ENCODE measurements at places on chromosomes 1 and 21.
A peak's percentile ranks its signal among the peaks of the same experiment; 100 is the strongest.

GRCh38 chr1:201739492-201740085 lies 89.4 kb upstream of the IPO9 start:
- no peak for DNase-seq

DNA sequence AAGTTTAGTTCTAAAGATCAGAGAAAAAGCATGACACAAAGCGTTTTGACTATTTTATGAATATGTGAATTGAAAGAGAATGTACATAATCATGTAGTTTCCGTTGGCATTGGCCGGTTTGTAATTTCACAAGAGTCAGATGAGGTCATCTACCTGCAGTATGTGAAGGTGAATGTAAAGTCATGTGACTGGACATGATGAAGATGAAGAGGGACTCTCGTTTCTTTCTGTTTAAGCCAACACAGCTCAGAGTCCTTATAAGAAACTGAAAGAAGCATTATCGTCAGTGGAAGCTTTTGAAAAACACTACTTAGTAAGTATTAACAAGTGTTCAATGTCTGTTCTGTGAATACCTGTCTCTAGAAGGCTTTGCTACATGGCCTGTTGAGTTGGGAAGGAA lies 30.9 kb upstream of the PWP2 start:
- no peak for DNase-seq

DNA sequence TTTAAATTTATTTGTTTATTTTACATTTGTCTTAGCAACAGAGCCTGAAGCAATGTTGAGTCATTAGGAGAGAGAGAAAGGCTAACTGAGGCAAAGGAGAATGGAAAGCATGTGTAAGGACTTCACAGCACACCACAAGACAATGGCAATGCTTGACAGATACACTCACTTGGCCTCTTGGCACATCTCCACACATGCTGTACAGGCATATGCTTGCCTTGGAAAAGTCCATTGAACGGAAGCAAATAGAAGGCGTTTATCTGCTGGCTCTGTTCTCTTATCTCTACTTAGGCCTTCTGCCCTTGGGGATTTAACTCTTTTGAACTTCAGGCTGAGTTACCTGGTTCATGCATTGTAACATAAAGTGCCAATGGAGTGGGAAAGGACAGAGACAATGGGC lies 262.2 kb upstream of the POU3F1 start:
- DNase-seq = no peak

GRCh38 chr1:60662486-60663044 lies 419.8 kb upstream of the NFIA start:
- no peak for DNase-seq

GRCh38 chr1:203127666-203128430 lies at the start of gene ADORA1:
Gene ADORA1, plus strand, starts transcription at chr1:203127726. Its CDS starts 1,116 bp downstream, at chr1:203128842.
- DNase-seq = no peak

- no peak for DNase-seq
Observed at GRCh38 chr1:206705191-206705590, 20.5 kb downstream of the MAPKAPK2 start.

GRCh38 chr21:41675574-41675973 lies 91.3 kb downstream of the RIPK4 start:
- DNase-seq = no peak

DNA sequence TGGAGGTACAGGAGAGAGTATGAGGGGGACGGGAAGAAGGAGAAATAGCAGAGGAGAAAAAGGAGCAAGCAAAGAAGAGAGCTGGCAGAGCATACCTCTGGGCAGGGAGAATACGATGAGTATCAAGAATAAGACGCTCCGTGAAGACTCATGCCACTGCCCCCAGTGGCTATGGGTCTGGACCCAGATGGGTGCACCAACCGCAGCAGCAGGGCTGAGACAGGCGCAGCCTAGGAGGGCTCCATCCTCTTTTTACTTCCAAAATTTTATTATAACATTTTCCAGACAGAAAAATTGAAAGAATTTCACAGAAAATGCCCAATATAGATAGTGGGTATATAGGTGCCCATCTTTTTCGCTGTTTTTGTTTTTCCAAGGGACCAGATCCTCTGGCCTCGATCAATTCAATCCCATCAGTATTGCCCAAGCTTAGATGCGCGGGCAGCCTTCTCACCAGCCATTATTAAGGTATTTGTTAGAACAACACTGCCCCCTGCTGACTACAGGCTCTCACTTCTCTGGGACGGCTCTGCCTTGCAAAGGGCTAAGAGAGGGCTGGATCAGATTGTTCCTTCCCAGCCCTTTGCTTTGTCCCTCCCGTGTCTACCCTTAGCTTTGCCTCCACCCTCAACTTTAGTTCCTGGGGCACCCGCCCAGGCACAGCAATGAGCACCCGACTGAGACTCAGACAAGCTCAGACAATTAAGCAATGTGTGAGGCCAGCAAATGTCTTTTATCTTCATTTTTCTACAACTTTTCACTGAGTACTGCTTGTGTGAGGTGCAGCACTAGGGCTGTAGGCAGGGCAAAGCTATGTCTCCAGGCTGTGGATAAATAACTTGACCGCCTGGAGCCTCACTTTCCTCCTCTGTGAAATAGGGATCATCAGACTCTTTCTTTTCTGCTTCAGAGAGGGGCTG lies 17.5 kb upstream of the CAMK1G start:
- no peak for DNase-seq

GRCh38 chr1:159598196-159598595 lies 10.6 kb downstream of the APCS start:
- DNase-seq = peak; percentile 99

- no peak for DNase-seq
Observed at GRCh38 chr1:183237046-183237445, 51.0 kb downstream of the LAMC2 start.

DNA sequence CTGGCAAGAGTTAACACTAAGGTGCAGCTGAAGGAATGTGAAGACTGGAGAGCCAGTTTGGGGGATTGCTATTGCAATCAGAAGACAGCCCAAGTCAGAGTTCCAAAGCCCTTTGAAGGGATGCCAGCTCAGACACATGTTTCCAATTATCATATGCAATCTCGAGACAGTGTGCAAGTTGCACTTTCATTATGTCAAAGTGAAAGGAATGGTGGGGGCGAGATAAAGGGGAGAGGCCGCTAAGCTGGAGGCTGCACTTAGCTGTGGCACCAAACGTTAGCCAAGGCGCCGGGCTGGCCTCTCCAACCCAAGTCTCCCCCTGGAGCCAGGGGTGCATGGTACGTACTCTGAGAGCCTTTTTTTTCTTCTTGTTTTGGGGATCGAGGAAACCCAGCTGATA lies 58.0 kb downstream of the NGF start:
- DNase-seq = no peak

GRCh38 chr21:46424621-46425020 lies 34.1 kb upstream of the DIP2A start:
- no peak for DNase-seq

GRCh38 chr21:33950431-33951079 lies 35.0 kb upstream of the ATP5PO start:
- no peak for DNase-seq

DNA sequence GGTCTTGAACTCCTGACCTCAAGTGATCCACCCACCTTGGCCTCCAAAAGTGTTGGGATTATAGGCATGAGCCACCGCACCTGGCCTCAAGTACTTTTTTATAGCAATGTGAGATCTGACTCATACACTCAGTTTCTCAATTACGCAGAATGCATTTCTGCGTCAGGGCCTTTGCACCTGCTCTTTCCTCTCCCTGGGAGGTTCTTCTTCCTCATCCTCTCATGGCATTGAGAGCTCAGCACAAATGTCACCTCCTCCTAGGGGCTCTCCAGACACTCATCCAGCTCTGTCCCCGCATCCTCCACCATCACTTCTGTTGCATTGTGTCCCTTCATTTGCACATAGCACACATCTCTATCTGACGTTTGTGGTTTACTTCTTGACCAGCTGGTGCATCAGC lies 418.8 kb downstream of the PTPRU start:
- no peak for DNase-seq

- peak; percentile 74 for DNase-seq
Observed at GRCh38 chr1:201955009-201955728, at the start of gene TIMM17A. Gene TIMM17A, plus strand, starts transcription at chr1:201955503. Its CDS starts 24 bp downstream, at chr1:201955527.

- no peak for DNase-seq
Observed at GRCh38 chr1:203926025-203926540, 64.7 kb downstream of the SNRPE start.

GRCh38 chr1:235307158-235308124 lies 20.5 kb downstream of the ARID4B start:
- no peak for DNase-seq

DNA sequence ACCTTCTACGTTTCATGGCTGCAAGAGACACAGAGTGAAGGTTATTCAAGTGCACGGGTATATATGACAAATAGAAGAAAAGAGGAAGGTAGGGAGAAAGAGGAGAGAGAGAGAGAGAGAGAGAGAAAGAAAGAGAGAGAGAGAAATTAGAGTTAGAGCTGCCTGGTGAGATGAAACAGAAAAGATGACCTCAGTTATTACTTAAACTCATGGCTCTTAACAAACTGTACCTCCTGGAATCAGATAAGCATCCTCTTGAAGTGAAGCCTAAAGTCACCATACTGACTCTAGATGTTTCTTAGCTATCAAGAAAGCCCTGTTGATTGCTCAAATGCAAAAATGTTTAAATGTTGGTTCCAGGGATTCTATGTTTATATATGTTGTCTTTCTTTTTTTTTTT lies 597.7 kb upstream of the ZP4 start:
- no peak for DNase-seq

GRCh38 chr1:228068359-228068758 lies 14.1 kb upstream of the ARF1 start:
- no peak for DNase-seq

GRCh38 chr1:11078631-11079030 lies 18.8 kb upstream of the SRM start:
- DNase-seq = no peak

GRCh38 chr1:41041614-41042270 lies 20.2 kb upstream of the SLFNL1 start:
- DNase-seq = peak; percentile 30

DNA sequence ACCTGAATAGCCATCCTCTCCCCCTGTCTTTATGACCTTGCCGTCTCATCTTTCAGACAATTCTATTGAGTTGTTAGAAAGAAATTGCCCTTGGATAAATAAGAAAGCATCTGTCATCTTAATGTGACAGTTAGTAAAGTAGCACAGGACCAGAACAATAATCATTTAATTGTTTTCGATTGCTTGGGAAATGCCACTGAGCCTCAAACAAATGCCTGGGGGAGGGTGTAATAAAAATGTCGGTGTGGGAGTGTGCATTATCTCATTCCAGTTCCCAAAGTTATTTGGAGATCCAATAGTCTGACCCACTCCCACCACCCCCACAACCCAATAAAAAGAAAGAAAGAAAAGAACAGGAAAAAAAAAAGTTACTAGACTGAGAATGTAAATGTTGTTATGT lies 509.3 kb upstream of the LRRC7 start:
- no peak for DNase-seq

DNA sequence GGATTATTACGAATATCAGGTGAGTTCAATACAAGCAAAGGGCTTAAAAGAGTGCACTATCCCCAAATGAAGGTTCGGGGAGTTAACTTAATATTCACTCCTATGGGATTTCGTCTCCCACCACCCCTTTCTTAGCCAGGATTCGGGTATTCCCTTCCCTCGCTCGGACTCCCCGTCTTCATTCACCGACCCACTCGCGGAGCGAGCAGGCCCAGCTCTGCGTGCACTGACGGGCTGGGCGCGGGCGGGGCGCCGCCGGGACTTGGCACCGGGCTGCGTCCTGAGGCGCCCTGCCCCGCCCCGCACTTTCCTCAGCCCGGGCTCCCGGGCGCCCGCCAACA lies 7.7 kb upstream of the MPZL1 start:
- DNase-seq = no peak

- DNase-seq = no peak
Observed at GRCh38 chr1:31183927-31184554, 55.6 kb downstream of the NKAIN1 start.

GRCh38 chr1:181778640-181779260 lies 282.8 kb downstream of the ZNF648 start:
- no peak for DNase-seq

DNA sequence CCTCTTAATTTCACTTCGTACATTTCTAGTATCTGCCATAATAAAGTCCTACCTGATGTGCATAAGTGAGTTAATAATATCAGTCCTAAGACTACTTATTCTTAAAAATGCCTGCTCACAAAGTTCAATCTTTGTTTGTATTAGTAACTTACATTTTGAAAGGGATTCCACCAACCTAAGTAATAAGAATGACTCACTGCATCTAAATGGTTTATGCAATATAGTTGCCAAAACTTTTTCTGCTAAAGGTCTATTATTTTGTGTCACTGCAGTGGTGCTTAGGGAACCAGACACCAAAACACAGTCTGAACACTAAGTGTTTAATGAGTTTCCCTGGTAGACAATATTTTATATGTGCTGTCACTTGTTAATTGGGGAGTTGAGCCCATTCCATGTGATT lies 1.8 kb downstream of the ZNF669 start:
- no peak for DNase-seq

- DNase-seq = no peak
Observed at GRCh38 chr1:116760487-116760886, 6.3 kb downstream of the CD2 start.

- no peak for DNase-seq
Observed at GRCh38 chr1:225631021-225631663, 21.8 kb downstream of the ENAH start.

- no peak for DNase-seq
Observed at GRCh38 chr21:45403825-45404729, 888 bp upstream of the COL18A1 start.

- DNase-seq = no peak
Observed at GRCh38 chr1:184291701-184292100, 95.1 kb upstream of the C1orf21 start.

- no peak for DNase-seq
Observed at GRCh38 chr1:59061876-59062275, 235.0 kb upstream of the FGGY start.

GRCh38 chr1:18891426-18891780 lies 11.0 kb downstream of the ALDH4A1 start:
- DNase-seq = no peak

DNA sequence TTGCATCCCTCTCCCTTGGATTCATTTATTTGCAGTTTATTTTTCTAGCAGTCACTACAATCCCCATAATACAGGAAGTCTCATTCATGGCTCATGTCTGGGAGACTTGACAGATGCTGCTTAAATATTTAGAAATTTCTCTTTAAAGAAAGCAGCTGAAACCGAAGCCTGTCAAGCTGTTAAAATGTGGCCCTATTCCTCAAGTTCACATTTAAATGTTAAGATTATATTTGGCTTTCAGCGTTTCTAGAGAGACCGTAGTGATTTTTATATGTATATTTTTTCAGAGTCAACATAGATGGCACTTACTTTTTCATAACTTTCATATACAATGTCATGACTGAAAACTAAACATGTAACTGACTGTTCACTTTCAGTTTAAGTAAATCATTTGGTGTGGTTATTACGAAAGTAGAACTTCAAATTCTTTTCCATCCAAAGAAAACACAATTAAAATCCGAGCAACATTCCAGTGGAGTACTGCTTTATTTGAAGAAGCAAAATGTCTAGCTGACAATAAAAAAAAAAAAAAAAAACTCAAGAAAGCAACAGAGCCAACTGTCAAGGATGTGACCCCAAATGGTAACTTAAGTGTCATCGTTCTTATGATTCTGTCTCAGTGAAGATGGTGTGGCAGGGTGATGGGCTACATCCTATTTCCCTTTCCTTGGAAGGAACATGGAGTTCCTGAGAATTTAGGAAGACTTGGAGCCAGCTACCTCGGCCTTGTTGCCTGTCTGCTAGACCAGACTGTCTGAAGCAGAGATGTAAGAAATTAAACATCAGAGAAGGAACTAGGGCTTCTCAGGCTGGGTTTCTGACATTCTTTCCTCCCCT lies 37.8 kb downstream of the MIS18A start:
- no peak for DNase-seq

GRCh38 chr1:245225322-245226202 lies 70.8 kb downstream of the KIF26B start:
- no peak for DNase-seq

- no peak for DNase-seq
Observed at GRCh38 chr1:192266645-192267044, 50.1 kb upstream of the RGS21 start.

GRCh38 chr1:179745743-179746142 lies 2.7 kb downstream of the FAM163A start:
- no peak for DNase-seq

All from epithelial cell of proximal tubule (primary cell).